Fibroblast of skin of right biceps (primary cell): ENCODE measurements at places on chromosomes 12 and 14.

DNA sequence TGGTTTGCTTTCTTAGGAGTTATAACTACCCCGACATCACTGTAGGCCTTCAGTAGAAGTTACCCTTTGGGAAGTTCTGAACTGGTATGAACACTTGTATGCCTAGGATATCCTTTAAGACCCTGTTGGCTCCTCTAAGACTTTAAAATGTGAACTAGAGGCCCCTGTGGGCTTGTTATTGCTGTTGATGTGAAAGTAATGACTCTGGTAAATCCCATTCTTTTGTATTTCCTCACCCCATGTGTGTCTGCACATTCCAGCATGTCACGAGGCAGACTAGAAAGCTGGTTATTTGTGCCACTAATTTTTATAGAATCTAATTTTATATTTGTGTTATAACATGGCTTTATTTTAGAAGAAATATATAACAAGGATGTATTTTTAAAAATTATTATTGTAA is 48.9 kb downstream of the SERPINA10 start:
- DNase-seq, result no peak

DNA sequence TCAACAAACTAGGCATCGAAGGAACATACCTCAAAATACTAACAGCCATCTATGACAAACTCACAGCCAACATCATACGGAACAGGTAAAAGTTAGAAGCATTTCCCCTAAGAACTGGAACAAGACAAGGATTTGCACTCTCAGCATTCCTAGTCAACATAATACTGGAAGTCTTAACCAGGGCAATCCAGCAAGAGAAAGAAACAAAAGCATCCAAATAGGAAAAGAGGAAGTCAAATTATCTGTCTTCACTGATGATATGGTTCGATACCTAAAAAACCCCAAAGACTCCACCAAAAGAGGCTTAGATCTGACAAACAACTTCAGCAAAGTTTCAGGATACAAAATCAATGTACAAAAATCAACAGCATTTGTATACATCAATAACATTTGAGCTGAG is 32.5 kb downstream of the CCDC38 start:
- no peak for DNase-seq

- DNase-seq, result no peak
Measured at GRCh38 chr12:1006255-1006654, 15.2 kb downstream of the ERC1 start.

DNA sequence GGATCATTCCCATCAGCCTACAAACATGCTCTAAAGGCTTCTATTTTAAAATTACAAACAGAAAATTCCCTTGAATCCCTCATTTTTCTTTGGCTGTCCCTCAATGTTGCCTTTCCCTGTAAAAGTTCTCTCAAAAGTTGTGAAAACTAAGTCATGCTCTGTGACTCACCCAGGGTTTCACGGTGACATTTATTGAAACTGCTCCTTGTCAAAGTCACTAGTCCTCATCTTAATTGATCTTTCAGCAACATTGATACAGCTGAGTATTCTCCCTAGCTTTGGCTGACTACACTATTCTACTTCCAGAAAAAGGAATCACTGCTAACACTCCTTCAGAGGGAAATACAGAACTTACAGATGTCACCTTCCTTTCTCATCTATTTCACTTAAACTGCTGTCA is 65.7 kb downstream of the ASCL4 start:
- DNase-seq, result no peak

DNA sequence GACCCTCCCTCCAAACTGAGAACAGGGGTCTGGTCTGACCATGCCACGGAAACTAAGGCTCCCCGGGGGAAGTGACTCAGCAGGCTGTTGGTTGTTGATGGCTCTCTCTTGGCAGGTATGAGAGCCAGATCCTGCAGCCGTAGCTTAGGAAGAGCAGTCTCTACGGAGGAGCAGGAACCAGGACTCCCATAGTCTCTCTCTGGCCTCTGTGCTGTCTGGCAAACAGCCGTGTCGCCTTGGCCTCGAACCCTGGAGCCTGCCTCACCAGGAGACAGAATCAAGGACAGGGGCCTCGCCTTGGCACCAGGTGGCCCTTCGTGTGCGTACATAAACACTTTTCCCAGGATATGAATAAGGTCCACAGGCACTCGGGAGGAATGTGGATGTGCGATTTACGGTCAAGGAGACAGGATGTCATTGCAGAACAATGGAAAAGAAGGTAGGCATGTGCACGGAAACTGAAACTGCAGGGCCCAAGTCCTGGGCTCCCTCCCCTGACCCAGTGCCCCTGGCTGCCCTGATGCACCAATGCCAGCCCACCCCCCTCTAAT is 7.9 kb downstream of the VWF start:
- DNase-seq, result peak; percentile 57

DNA sequence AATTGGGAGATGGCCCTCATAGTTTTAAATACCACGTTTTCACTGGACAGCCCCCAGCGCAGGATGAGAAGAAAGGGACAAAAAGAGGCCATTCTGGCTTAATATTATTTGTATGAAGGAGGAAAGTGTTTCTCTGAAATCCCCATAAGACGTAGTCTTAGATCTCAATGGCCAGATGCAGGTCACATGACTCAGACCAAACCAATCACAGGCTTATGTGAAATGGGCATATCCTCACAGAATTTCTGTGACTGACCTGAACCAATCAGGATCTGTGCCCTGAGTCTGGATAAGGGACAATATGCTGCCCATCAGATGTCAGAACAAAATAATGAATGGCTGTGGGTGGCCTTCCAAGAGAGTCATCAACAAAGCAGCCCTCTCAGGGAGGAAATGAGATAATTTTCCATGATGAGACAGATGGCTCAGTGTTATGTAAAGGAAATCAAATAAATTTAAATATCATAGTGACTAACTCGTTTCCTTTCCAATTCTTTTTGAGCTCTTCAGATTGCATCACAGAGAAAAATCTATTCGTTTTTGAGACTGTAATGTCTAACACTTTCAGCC is 1009.5 kb upstream of the TMEM132C start:
- peak; percentile 70 for DNase-seq

DNA sequence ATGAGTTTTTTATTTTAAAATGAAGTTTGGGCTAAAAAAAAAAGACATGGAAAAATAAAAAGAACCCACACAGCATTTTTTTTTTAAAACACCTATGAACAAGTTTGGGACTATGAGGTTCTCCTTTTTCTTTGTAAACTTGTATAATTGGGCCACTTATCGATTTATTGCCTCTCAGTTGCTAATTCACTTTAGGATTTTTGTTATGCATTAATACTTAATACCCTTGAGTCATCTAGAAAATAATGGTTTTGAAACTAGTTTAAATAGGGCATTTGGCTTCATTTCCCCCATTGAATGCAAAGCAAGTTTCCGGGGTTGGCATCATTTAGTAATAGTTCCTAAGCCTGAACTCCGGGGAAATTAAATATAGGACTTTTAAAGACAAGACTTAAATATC is 312.8 kb upstream of the RGS6 start:
- DNase-seq, result no peak

GRCh38 chr12:107337346-107338095 is 244.2 kb upstream of the CRY1 start:
- DNase-seq, result peak; percentile 61

GRCh38 chr14:21023817-21024584 is 860 bp downstream of the NDRG2 start:
- DNase-seq, result no peak

GRCh38 chr14:36619131-36619530 is 36.7 kb upstream of the NKX2-8 start:
- DNase-seq, result no peak

DNA sequence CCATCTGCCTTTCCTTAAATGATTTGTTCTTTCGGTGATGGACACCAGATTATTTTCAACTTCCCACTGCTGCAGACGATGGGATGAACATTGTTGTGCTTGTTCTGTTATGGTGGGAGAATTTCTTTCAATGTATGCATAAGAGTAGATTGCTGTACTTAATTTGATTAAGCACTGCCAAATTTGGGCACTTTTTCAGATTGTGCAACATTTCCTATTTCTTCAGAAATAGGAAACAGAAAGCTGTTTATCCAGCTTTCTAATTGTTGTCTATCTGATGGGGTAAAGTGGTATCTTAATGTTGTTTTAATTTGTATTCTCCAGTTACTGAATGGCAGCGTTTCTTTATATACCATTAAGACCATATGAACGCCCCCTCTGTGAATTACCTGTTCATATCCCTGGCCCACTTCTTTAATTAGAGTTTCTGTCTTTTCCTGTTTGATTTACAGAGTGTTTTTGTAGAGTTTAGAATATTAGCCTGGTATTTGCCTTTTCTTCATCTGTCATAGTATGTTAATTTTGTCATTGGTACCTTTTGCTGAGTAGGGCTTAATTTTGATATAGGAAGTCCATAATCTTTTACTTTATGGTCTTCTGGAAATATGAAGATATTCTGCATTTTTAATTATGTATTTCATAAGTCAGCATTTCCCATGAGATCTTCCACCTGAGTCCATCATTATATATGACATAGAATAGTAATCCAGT is 59.6 kb downstream of the DIP2B start:
- DNase-seq, result no peak

- DNase-seq, result no peak
Measured at GRCh38 chr12:81610955-81611889, 147.9 kb downstream of the PPFIA2 start.

- no peak for DNase-seq
Measured at GRCh38 chr12:66459944-66460482, 157.7 kb downstream of the HELB start.
